ENCODE measurements at places on chromosomes 6 and 20. TPM values are rescaled to one million over a fixed set of nuclear protein-coding genes. Genes with fewer than 3 reads are reported as not detected.

DNA sequence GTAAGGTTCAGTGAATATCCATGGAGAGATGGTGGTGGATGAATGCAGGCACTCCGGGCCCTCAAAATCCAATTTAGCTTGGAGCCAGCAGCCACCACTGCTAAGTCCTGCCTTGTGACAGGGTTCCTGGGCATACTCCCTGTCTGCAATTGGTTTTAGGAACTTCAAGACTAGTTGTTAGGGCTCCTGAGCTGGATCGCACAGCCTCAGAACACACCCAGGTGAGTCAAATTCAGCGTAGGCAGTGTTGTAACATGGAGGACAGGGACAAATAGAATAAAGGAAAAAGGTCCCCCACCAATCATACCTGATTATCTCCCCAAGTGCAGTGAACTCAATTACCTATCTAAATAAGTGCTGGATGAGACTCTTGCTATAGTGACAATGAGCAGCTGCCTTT is 74.6 kb downstream of the PERP start:
- H3K27ac ChIP-seq: no peak overlapping the region
- no peaks in the 10 kb centered on the region for H3K4me1 ChIP-seq
- no peak overlapping the region for H3K4me3 ChIP-seq
- H3K36me3 ChIP-seq: no peaks in the 10 kb centered on the region
- no peaks in the 10 kb centered on the region for H3K27me3 ChIP-seq
- no peak for DNase-seq

- no peaks in the 10 kb centered on the region for H3K36me3 ChIP-seq
- H3K4me1 ChIP-seq: no peaks in the 10 kb centered on the region
- H3K27me3 ChIP-seq: no peaks in the 10 kb centered on the region
- no peak for DNase-seq
Observed at GRCh38 chr6:154605178-154605881, 94.8 kb upstream of the CNKSR3 start.

GRCh38 chr20:41573955-41574354 is 44.2 kb downstream of the CHD6 start:
- H3K4me3 ChIP-seq: no peak overlapping the region
- no peaks in the 10 kb centered on the region for H3K27me3 ChIP-seq
- H3K36me3 ChIP-seq: no peaks in the 10 kb centered on the region
- no peak overlapping the region for H3K27ac ChIP-seq

- no peak overlapping the region for H3K27ac ChIP-seq
- no peaks in the 10 kb centered on the region for H3K27me3 ChIP-seq
- H3K4me3 ChIP-seq: no peak overlapping the region
Observed at GRCh38 chr20:51142448-51142847, 119.5 kb upstream of the KCNG1 start.

The PKHD1 gene
- total RNA-seq: 1.3 TPM

The NKX2-2 gene
- 0.16 TPM for total RNA-seq

The C6orf15 gene
- total RNA-seq: not detected

Measured in testis (tissue), 5 donors.